Naive thymus-derived CD8-positive, alpha-beta T cell (primary cell): ENCODE measurements at places on chromosomes 2 and 18.

- no peak for DNase-seq
These were observed 95.6 kb upstream of the NABP1 start for GRCh38 chr2:191582355-191582754.

DNA sequence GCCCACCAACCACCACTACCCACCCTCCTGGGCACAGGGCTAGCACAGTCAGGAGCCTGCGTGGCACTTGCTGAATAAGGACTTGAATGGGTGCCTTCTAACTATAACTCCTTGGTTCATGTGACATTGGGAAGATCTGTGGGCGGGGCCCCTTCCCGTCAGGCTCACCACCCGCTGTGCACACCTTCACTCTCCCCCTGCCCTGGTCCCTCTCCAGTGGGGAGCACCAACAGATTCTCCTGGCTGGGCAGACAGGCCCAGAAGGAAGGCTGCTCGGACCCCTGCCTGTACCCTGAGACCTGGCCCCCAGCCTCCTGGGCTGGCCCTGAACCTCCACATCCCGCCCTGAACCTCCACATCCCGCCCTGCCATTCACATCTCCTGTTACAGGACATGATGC, 33.4 kb upstream of the POMC start:
- DNase-seq, result no peak

- DNase-seq, result no peak
These were observed 11.4 kb downstream of the MYO5B start for GRCh38 chr18:50183556-50183955.

DNA sequence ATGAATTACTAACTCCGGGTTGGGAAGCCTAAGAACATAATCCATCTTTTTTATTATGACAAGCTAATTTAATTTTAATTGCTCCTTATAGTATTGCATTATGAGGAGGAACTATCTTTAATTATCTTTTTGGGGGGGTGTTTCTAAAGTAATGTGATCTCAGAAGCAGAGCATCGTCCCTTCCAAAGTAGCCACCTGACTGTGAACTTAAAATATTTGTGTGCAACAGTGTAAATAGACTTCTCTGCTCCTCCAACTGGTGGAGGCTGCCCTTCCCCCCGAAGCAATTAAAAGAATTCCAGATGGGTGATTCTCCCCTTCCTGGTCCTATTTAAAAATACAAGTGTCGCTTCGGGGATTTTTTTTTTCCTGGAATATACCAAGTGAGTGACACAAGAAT, 55.7 kb downstream of the TCF7L1 start:
- no peak for DNase-seq
